Thyroid gland (tissue), 4 donors: ENCODE measurements at places on chromosomes 5 and 9.

DNA sequence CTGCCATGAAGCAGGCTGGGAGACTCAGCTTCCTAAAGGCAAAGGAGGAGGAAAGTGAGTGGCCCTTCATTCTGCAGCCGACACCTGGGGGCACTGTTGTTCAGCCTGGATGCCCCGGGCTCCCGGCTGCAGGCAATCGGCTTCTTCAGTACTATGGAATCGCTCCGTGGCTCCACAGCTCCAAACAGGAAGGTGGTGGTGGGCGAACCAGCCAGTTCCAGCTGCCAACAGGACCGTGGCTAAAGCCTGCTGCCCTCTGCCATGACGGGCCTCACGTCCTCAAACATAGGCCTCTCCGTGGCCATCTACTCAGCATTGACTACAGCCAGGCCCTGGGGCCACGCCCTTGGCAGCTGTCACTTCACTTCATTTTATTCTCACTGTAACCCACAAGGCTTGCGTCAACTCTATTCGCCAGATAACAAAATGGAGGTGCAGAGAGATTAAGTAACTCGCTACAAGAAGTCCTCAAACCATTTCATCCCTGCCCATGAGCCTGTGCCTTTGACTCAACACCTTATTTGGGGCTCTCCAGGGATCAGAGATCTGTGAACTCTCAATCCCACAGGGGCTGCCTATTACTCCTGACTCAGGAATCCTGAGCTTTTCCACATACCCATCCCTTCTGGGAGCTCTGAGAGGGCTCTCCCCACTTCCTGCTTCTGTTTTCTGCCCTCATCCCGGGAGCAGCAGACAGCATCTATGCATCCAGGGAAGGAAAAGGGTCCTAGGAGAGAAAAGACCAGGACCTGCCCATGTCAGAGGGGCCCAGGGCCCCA is 38.0 kb downstream of the PAX5 start:
- DNase-seq, result peak; percentile 35

DNA sequence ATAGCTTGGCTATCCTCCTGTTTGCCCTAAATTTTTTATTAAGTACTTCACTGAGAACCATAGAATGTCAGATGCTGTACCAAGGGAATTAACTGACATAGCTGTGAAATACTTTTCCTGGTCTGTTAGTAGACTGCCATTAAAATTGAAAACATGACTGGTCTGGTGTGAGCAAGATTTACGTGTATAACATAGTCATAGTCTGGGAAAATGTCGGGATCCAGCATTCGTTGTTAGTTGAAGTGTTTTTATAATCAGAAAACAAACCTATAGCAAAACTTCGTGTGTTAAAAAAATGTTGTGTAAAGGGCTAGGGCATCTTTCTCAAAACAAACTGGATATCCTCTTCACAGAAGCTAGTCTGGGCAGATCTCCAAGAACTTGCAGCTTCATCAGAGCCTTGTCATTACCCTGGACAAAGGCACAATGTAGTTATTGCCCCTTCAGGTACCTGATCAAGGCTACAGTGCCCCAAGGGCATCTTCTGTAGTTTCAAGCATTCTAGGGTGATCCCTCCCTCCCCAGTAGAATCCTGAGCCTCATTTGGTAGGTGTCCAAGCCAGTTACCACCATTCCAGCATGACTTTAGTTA is 454.2 kb upstream of the SGCD start:
- peak; percentile 3 for DNase-seq

GRCh38 chr5:154403234-154403633 is 42.6 kb upstream of the SAP30L start:
- no peak for DNase-seq

DNA sequence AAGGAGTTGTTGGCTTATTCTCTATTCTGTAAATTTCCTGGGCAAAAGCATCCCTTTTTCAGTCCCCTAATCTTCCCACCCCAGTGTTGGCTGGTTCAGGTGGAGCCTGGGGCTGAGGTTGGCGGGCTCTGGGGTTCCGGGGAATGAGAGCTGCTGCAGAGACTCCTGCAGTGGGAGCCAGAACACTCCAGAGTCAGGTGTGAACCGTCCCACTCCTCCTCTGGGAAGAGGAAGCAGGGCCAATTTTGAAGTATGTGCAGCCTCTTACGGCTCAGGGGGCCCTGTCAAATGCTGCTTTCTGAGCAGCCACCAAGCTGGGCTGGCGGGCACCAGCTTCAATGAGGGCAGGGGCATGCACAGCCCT is 42.8 kb downstream of the JADE2 start:
- no peak for DNase-seq

- no peak for DNase-seq
Measured at GRCh38 chr5:176658817-176659511, 11.7 kb downstream of the TSPAN17 start.

DNA sequence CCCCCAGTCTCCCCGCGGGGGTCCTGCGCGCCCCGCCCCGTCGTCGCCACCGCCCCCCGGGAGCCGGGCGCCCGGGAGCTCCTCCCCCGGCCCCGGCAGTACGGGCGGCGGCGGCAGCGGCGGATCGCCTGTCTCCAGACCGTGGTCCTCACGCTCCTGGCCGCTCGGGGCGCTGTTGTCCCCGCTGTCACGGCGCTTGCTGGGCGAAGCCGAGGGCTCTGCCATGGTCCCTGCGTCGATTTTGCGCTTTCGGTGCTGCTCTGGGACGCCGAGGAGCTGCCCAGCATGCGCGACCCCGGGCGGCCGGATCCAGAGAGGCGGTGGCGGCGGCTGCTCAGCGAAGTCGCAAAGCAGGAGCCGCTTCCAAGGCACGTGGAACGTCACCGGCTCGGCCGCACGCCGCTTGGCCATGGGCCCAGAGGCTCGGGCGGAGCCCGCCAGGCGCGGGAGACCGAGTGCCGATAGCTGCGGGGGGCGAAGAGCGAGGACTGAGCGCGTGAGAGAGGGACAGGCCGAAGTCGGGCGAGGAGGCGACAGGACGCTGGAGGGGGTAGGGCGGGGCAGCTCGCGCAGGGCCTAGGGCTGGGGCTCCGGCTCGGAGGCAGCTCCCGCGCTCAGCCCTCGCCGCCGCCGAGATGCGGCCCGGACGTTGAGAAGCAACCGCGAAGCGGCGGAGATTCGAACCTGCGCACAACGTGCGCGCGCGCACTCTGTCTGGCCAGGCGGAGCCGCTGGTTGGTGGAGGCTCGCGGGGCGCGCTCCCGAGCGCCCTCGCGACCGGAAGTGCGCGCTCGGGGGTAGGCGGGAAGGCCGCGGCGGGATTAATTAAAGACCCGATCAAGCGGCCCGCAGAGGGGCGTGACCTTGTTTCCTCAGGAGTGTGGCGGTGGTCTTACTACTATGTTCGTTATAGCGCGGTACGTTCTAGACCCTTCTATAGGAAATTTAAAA is at the start of gene C9orf40:
C9orf40 (minus strand) TSS at position 712 of the 951 bp plus-strand sequence; CDS start at position 411, 301 bp downstream.
- DNase-seq, result peak; percentile 93

DNA sequence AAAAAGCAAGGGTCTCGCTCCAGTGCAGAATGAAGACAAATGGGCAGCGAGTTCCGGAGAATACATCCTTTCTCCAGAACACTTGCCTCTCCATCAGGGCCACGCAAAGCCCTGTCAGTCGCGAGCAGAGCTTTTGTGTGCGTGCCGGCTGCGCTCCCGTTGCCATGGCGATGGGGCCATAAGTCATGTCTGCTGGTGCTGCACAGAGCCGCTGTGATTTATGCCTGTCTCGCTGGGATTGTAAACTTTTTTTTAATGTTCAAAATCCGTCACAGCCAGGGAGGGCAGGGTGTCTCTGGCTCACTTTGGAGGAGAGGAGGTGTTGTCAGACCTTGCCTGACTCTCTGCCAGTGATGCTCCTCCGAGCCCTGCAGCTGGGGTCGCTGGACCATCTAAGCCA is 272.7 kb downstream of the TRIM32 start:
- DNase-seq, result no peak

GRCh38 chr5:119336845-119337580 is 18.8 kb upstream of the TNFAIP8 start:
- no peak for DNase-seq

DNA sequence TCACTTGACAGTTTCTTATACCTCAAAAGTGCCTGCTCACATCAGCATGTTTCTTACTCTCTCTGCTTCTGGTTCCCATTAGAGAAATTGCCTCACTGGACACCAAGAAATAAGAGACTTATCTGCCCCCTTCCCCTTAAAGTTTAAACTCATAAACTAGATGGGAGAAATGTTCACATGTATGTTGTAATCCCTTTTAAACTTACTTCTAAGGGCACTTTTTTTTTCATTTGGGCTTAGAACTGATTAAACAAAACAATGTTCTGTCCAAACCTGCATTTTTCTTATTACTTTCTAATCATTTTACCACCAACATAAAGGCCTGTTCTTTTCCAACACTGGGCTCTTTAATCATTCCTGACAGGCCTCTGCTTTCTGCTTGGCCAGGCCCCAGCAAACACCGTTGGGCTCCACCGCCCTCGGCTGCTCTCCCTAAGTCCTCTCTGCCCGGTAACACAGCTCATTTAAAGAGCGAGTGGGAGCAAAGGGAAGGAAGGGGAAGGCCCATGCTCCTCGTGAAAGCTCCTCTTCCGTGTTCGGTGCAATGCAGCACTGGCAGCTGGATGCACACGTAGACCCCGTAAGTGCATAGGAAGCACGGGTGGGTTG is 53.4 kb downstream of the ROR2 start:
- DNase-seq, result peak; percentile 92

- no peak for DNase-seq
Measured at GRCh38 chr9:33202552-33203201, 35.5 kb upstream of the B4GALT1 start.

DNA sequence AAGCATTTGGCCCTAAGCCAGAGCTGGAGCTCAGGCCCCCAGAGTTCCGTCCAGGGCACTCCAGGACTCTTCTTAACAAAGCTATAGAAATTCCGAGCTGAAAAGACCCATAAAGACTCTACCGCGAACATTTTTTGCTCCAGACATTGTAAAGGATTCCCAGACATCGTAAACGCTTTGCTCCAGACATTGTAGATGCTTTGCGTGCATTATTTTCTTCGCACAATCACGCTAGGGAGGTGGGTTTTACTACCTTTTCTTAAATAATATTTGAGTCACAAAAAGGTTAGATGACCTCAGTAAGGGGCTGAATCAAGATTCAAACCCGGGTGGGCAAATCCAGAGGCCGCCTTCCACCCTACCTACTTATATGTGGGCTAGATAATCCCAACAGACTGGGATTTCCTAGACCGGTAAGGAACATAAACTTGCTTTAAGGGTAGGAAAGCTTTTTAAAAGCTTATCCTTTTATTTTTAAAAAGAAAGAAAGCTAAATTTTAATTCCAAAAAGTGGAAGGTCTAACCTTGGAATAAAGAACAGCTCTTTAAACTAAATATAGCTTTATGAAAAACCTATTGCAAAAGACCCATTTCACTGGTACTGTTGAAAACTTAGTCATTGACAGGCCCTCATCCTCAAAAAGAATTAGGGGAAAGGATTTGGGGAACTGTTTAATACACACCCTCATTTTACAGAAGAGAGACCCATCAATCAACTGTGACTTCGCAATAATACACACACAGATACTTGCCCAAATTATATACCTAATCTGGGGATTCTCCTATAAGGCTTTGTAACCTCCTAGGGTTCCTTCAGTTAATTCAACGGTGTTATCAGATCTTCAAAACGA is 822 bp upstream of the TNIP1 start:
- DNase-seq, result no peak

DNA sequence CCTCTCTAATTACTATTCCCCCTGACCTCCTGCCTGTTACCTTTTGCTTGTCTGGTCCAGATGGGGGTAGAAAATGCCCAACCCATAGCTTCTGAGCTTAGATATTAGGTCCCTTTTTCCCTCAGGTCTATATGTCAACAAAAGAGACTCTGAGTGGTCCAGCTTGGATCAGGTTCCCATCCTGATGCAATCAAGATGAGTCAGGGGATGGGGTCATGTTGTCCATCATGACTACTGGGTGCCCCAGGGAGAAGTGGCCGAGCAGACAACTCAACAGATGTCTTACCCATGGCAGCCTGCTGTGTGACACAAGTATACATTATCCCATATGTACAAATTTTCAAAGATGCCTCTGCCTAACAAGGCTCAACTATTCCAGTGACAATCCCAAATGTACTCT is 9.1 kb upstream of the ANKH start:
- no peak for DNase-seq

GRCh38 chr5:40367255-40367654 is 312.5 kb upstream of the PTGER4 start:
- no peak for DNase-seq

- DNase-seq, result no peak
Measured at GRCh38 chr5:101977729-101978345, 318.2 kb downstream of the SLCO4C1 start.

DNA sequence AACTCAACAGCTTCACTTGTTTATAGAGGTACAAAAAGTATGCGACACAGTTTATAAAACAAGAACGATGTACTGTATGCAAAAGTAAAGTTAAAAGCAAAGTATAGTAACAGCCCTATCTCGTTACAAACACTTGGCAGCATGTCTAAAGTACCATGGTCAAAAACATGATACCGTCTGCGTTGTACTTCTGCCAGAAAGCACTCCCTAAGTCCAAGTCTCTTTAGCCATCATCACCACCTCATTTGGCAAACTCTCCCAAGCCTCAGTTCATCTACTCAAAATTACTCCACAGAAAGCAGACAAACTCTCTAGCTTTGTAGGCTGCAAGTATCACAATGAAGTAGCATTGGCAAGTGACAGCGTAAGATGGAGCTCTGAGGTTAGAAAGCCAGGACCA is 73.4 kb downstream of the NFIB start:
- DNase-seq, result no peak

GRCh38 chr5:43191740-43192557 is at the start of gene NIM1K:
NIM1K (plus strand) TSS chr5:43192225; CDS start chr5:43245776, 53,551 bp downstream.
- peak; percentile 79 for DNase-seq

GRCh38 chr5:74357827-74358226 is 282.7 kb downstream of the ENC1 start:
- no peak for DNase-seq

- no peak for DNase-seq
Measured at GRCh38 chr5:73694089-73694488, 68.1 kb downstream of the ARHGEF28 start.

GRCh38 chr5:34022121-34022705 is 14.4 kb upstream of the AMACR start:
- DNase-seq, result no peak

DNA sequence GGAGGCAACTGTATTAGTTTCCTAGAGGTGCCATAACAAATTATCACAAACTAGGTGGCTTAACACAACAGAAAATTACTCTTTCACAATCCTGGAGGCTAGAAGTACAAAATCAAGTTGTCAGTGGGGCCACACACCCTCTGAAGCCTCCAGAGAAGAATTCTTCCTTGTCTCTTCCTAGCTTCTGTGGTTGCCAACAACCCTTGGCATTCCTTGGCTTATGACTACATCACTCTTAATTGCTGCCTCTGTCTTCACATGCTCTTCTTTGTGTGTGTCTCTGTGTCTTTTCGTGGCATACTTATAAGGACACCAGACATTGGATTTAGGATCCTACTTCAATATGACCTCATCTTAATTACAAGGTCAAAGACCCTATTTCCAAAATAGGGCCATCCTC is 327.5 kb downstream of the CHSY3 start:
- DNase-seq, result no peak
